ENCODE measurements at places on chromosomes 5 and 9. TPM values are rescaled to one million over a fixed set of nuclear protein-coding genes. Genes with fewer than 3 reads are reported as not detected.

IFNA2 gene
- total RNA-seq: not detected

ZNG1F gene
- total RNA-seq: 10.1 TPM

INSL4 gene
- not detected for total RNA-seq

FBXO4 gene
- total RNA-seq: 1.4 TPM

TENT4A gene
- total RNA-seq: 10.2 TPM
